ENCODE measurements at places on chromosomes 5 and 9.

DNA sequence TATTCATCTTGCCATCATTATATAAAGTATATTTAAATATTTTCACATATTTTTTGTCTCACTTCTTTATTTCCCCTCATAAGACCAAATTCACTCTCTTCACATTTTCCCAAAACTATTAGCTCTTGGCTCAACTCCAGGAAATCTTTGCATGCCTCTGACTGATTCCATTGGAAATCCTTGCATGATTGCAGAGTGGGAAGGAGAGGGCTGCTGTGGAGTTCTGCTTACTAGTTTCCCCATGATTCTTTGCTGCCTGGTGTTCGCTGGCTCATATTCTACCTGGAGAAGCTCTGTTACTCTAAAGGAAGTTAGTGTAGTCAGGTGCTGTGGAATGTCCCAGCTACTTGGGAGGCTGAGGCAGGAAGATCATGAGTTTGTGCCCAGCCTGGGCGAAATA lies 41.9 kb downstream of the LIX1 start:
- DNase-seq = no peak

DNA sequence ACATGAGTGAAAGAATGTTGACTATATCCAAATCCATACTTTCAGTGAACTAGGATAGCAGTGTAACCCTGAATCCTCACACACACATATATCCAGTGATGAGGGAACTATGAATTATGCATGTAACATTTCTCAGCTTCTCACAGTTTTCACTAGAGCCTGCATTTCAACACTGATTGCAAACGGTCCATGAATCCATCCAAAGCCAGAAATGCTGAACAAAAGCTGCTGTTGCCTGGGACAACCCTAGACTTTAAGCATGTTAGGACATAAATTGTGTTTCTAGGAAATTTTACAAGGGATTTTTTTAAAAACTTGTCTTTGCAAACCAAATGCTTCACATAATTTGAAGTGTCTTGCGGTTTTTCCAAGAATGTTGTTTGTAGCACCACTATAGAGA lies 2010.0 kb upstream of the WWC1 start:
- DNase-seq = no peak

- DNase-seq = no peak
Observed at GRCh38 chr9:129370770-129371169, 192.7 kb upstream of the IER5L start.

DNA sequence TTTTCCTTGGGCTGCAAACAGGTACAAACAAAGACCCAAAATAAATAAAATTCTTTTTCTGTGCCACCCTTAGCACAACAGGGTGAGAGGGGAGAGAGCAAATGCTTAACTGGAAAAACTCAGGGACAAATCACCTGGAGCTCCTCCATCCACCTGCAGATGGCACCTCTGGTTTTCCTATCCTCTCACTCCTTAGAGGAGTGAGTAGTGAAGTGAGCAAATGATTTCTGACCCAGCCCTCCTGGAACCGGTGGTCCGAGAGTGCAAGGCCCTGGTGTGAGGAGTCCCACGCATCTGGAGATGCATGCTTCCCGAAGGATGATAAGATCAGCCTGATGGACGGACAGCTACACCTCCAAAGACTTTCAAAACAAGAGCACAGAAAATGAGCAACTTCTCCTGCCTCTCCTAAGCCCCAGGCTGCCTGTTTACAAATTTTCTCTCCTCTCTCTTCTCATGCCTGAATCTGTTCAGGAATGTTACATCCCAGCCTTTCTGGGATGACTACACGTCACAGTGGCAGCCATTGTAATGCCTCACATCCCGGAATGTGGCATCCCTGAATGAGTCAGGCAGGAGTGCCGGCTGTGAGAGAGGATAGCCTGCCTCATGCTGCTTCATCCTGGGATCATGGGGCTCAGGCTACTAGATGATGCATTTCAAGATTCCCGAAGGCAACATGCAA lies 86.4 kb downstream of the ADRB2 start:
- DNase-seq = no peak

DNA sequence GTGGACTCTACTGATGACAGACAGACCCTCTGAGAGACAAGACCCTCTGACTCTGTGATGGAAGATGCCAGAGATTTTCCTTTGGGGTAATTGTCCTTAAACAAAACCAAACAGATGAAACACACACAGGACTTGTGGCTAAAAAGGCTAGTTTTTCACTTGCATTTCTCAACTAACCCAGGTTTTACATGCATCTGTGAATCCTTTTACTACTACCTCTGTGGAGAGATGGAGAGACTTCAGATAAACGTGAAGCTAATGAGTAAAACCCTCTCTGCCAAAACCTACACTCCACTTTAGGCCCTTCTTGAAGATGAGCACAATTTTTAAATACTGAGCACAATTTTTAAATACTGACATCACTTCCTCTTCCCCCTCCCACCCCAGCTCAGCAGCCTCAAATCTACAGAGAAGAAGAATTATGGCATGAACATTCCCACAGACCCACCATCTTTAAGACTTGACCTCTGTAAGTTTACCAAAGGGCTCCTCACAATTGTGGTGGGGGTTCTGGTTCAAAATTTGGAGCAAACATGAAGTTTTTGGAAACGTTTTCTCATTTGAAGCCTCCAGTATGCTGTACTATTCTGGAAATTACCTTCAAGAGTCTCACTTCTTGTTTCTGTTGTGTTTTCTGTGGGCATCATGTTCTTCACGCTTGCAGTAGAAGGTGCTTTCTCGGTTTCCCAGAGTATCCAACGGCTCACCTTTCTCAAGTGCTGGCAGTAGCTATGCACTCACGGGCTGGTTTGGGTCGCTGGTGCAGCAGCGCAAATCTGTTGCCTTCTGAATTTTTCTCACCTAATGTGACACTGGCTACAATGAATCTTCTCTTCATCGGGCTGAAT lies 42.7 kb downstream of the ACER2 start:
- DNase-seq = no peak

- no peak for DNase-seq
Observed at GRCh38 chr5:64807520-64807919, 38.8 kb downstream of the CWC27 start.

GRCh38 chr9:131868766-131869165 lies 128.9 kb upstream of the RAPGEF1 start:
- DNase-seq = no peak

Data from activated CD4-positive, alpha-beta T cell treated with anti-CD3 and anti-CD28 coated beads, Interleukin-2, Interleukin-4, amounts not matched to agents 100 ng/mL and 50 ng/mL, durations not matched to agents 16 hours and 8 hours (primary cell).